ENCODE measurements at places on chromosomes 3 and 15. TPM values are rescaled to one million over a fixed set of nuclear protein-coding genes. Genes with fewer than 3 reads are reported as not detected.

DNA sequence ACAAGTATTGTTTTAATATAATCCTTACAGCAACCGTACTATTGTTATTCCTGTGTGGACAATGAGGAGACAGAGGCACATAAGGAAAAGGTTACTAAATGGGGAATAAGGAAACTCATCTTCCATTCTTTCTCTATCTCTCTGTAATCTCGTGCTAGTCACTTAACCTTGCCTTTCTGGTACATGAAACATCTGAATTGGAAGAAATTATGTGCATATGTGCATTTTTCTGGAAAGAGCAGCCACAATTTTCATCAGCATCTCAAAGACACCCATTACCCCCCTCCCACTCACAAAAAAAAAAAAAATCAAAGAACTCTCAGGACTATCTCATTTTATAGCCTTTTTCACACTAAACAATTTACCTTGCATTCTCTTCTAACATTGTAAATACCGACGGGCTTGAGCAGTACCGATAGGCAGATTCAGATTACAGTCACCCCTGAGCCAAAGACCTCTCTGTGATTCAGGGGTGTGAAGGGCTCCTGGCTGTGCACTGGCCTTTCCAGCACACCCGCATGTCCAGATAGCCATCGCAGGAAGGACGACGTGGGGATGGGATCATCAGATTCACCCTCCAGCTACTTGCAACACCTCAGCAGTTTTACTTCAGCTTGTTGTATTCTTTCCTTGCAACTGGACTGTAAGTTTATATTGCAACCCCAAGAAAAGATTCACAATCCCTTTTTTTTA lies 48.1 kb downstream of the CASR start:
- H3K36me3 ChIP-seq: no peaks in the 10 kb centered on the region
- no peak overlapping the region for H3K4me3 ChIP-seq
- H3K27ac ChIP-seq: no peak overlapping the region
- H3K4me1 ChIP-seq: no peaks in the 10 kb centered on the region
- DNase-seq: no peak

DNA sequence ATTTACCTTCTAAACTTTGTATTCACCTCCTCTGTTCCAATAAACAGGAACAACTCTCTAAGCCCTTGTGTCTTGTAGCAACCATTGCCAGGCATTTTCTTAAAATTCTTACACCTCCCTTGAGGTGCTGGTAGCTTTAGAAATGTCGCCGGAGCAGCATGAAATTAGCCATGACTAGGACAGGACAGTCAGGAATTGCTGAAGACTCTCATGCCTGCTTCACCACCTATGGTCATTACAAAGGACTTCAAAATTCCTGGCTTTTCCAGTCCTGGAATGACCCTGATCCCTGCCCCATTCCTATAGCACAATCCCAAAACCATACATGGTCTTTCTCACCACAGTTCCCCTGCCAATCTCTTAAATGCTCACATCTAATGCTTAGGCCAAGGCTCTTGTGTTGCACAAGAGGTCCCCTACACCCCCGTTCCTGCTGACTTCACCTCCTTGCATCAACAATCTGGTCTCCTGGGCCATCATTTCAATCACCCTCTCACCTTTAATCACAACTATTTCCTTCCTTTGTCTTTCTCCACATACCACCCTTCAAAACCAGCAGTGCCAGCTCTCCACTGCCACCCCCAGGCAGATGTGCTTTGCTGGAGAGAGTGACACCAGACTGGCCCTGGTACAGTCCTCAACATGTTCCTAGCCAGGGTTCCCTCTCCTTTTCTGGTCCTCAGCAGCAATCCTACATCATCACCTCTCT lies 113.2 kb upstream of the TJP1 start:
- DNase-seq: no peak
- no peaks in the 10 kb centered on the region for H3K36me3 ChIP-seq
- H3K4me1 ChIP-seq: no peaks in the 10 kb centered on the region
- H3K4me3 ChIP-seq: no peak overlapping the region
- no peak overlapping the region for H3K27ac ChIP-seq

DNA sequence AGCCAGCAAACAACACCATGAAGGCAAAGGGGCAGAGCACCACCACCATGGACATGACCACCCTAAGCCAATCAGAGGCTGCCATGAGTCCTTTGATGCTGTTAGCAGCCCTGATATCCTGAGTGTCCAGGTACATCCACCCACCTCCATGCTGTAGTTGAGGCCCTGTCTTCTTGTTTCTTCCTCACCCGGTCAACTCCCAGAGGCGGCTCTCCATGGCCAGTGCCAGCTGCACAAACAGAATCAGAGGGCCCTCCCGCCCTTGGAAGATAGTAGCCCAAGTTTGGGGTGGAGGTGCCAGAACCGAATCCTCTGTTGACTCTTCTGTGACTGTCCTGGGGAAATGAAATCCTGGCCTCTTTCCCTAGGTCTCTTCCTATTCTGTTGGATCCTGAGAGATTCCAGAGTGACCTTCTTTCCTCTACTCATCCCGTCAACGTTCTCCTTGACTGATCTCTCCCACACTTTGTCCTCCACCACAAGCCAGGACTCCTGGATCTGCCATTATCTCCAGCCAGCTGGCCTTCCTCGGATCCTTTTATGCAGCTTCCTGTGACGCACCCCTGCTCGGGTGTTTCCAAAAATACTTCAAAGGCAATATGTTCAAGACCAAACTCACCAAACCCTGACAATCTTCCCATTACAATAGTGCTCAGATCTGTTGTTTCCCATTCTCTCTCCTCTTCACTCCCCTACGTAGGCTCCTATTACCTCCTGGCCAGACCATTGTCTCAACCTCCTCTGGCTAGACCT lies 45.4 kb upstream of the DLG1 start:
- H3K27me3 ChIP-seq: no peaks in the 10 kb centered on the region
- no peak for DNase-seq
- H3K4me1 ChIP-seq: peaks cover 21% of the 10 kb centered on the region
- H3K4me3 ChIP-seq: no peak overlapping the region
- H3K27ac ChIP-seq: no peak overlapping the region

DNA sequence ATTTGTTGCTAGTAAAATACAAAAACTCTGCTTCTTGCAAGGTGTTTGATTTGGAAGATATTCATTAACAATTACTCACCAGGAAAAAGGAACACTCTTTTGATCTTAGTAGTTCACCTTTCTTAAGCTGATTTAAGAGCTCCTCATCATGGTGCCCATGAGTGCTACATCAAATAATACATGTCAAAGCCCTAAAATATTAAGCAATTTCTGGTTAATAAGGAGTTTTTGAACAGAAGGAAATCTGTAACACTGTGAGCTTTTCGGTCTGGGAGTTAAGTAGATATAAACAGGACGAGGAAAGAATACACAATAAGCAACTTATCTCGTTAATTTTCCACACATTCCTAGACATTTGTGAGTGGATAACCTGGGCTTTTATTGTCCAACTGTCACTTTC lies 83.9 kb upstream of the DCBLD2 start:
- H3K27ac ChIP-seq: peak overlapping the region; percentile 59
- DNase-seq: no peak
- H3K4me3 ChIP-seq: no peak overlapping the region
- no peaks in the 10 kb centered on the region for H3K27me3 ChIP-seq
- no peaks in the 10 kb centered on the region for H3K36me3 ChIP-seq

- DNase-seq: no peak
- H3K36me3 ChIP-seq: peaks cover 8% of the 10 kb centered on the region
- no peak overlapping the region for H3K27ac ChIP-seq
- no peak overlapping the region for H3K4me3 ChIP-seq
- no peaks in the 10 kb centered on the region for H3K4me1 ChIP-seq
- no peaks in the 10 kb centered on the region for H3K27me3 ChIP-seq
Measured at GRCh38 chr15:22988811-22989210, 8.6 kb upstream of the CYFIP1 start.

DNA sequence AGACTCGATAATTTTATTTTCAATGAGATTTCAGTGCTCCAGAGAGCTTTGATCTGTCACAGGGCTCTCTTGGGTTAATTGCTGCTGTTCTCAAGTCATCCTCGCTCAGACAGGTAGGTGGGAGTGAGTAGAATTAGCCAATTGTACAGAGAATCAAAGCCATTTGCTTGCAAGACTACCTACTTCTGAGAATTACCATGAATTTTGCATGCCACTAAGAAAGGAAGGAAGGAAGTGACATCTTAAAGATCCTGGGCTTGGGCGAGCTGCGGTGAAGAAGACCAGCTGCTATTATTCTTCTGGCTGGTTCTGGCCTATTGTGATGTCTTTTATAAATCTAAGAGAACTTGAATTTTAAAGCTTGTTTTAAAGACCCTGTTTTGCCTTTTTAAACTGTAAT lies 154.1 kb upstream of the LPP start:
- no peak for DNase-seq
- H3K36me3 ChIP-seq: no peaks in the 10 kb centered on the region
- H3K4me3 ChIP-seq: no peak overlapping the region

- no peak overlapping the region for H3K27ac ChIP-seq
- H3K36me3 ChIP-seq: no peaks in the 10 kb centered on the region
- H3K27me3 ChIP-seq: peaks cover 14% of the 10 kb centered on the region
- DNase-seq: no peak
- H3K4me3 ChIP-seq: no peak overlapping the region
Measured at GRCh38 chr15:77034695-77035489, 36.0 kb downstream of the TSPAN3 start.

GRCh38 chr3:10756546-10756945 lies 59.5 kb upstream of the SLC6A11 start:
- H3K27ac ChIP-seq: no peak overlapping the region
- H3K27me3 ChIP-seq: peaks cover 84% of the 10 kb centered on the region
- no peaks in the 10 kb centered on the region for H3K36me3 ChIP-seq
- no peak for DNase-seq
- no peak overlapping the region for H3K4me3 ChIP-seq

DNA sequence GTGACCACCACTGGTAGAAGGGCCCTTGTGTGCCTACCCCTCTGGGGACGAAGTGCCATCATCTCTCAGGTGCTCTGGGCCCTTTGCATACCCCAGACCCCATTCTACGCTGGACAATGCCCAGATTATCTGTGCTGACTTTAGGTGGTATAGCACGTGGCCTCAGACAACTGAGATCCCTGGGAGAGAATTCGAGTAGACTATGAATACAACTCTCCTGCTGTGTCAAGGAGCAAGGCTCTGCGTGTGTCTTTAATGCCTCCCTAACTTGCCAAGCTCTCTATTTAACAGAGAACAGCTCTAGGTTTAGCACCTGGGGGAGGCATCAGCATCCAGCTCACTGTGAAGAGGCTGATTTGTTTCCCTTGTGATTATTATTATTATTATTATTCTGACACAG lies 29.1 kb downstream of the FAM3D start:
- H3K4me3 ChIP-seq: no peak overlapping the region
- no peak for DNase-seq
- no peaks in the 10 kb centered on the region for H3K36me3 ChIP-seq
- peaks cover 10% of the 10 kb centered on the region for H3K4me1 ChIP-seq
- no peak overlapping the region for H3K27ac ChIP-seq

DNA sequence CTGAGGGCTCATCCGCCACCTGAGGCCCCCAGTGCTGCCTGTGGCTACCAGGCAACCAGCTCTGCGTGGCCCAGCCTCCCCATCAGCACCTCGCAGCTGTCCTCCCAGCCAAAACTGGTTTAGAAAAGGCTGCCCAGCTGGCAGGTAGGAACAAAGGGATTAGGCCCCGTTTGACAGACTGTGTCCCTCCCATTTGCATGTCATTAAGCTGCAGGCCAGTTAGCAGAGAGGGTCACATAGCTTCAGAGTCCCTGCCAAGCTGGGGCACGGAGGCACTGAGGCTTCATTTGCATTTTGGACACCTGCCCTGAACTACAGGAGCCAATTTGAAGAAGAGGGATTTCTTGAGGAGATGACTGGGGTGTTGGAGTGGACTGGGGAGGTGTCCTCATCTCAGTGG lies 177.9 kb downstream of the TLE3 start:
- no peaks in the 10 kb centered on the region for H3K36me3 ChIP-seq
- no peak for DNase-seq
- H3K4me3 ChIP-seq: no peak overlapping the region
- no peaks in the 10 kb centered on the region for H3K4me1 ChIP-seq
- peaks cover 27% of the 10 kb centered on the region for H3K27me3 ChIP-seq

DNA sequence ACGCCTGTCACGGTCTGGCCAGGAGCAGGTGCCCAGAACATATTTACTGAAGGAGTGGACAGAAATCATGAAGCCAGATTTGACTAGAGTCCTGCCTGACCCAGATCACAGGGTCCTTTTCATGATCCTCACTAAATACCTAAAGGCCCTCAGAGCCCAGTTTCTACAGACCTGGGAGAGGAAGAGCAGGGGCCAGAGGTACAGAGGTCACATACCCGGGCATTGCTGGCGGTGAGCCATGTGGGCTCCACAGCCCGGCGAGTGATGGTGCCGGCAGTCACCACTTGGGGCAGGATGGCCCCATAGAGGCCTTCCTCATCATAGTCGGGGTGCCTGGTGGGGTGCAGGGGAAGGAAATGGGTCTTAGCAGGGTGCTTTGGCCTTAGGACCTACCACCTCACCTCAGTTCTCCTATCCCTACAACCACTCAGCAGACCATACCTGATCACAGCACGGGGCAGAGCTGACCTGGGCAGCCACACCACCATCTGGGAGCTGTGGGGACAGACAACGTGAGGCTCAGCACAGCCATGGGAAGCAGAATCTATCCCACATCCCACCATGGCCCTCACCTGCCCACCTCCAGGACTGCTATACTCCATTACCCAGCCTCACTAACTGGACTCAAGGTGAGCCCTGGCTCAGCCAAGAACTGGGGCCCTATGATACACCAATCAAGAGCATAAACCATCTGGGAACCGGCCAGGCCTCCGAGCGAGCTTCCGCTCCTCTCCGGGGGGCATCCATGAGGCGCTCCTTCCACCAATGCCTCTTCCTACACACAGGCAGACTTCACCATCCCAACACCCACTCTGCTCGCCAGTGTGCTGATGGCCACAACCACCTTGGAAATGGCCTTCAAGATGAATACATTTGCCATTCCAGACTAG lies 12.9 kb downstream of the POLG start:
- H3K27me3 ChIP-seq: no peaks in the 10 kb centered on the region
- no peak overlapping the region for H3K27ac ChIP-seq
- no peak for DNase-seq

- no peaks in the 10 kb centered on the region for H3K36me3 ChIP-seq
- no peak for DNase-seq
- no peak overlapping the region for H3K4me3 ChIP-seq
- H3K4me1 ChIP-seq: no peaks in the 10 kb centered on the region
- H3K27me3 ChIP-seq: no peaks in the 10 kb centered on the region
- no peak overlapping the region for H3K27ac ChIP-seq
Measured at GRCh38 chr15:27527490-27528067, 556.6 kb downstream of the GABRG3 start.

- H3K4me3 ChIP-seq: peak overlapping the region; percentile 26
- peak overlapping the region; percentile 87 for H3K27ac ChIP-seq
- H3K27me3 ChIP-seq: no peaks in the 10 kb centered on the region
- no peak for DNase-seq
Measured at GRCh38 chr15:41955807-41956525, 16.4 kb downstream of the EHD4 start.

GRCh38 chr3:197847866-197848401 lies 56.9 kb downstream of the LRCH3 start:
- peak overlapping the region; percentile 24 for H3K27ac ChIP-seq
- peak overlapping the region; percentile 32 for H3K4me3 ChIP-seq
- H3K27me3 ChIP-seq: no peaks in the 10 kb centered on the region
- H3K36me3 ChIP-seq: peaks cover 89% of the 10 kb centered on the region
- no peak for DNase-seq

GRCh38 chr15:92655178-92655995 lies at the start of gene FAM174B:
TSS of gene FAM174B (minus strand) at chr15:92655775.
- H3K4me1 ChIP-seq: peaks cover 50% of the 10 kb centered on the region
- H3K36me3 ChIP-seq: no peaks in the 10 kb centered on the region
- H3K27ac ChIP-seq: peak within 1 kb of the TSS; percentile 72
- H3K27me3 ChIP-seq: no peaks in the 10 kb centered on the region
- H3K4me3 ChIP-seq: peak within 1 kb of the TSS; percentile 76

EXOSC7 gene
- 27.2 TPM for total RNA-seq

EXD1 gene
- not detected for total RNA-seq

TMC3 gene
- total RNA-seq: not detected

GABRB3 gene
- total RNA-seq: 2.4 TPM

ZNF80 gene
- not detected for total RNA-seq

CAPN3 gene
- total RNA-seq: 6.0 TPM

VILL gene
- 3.6 TPM for total RNA-seq

CCDC54 gene
- total RNA-seq: not detected

C2CD4A gene
- not detected for total RNA-seq
